ENCODE measurements at places on chromosomes 6 and 20. TPM values are rescaled to one million over a fixed set of nuclear protein-coding genes. Genes with fewer than 3 reads are reported as not detected.

Gene GGTLC1
- total RNA-seq: not detected

GRCh38 chr6:98036344-98036923 lies 753.4 kb upstream of the MMS22L start:
- no peak for DNase-seq

- no peak for DNase-seq
Observed at GRCh38 chr6:70967049-70967448, 10.2 kb upstream of the B3GAT2 start.

- DNase-seq: no peak
Observed at GRCh38 chr6:69729870-69730449, 66.8 kb downstream of the LMBRD1 start.
